ENCODE measurements at places on chromosomes 4 and X. TPM values are rescaled to one million over a fixed set of nuclear protein-coding genes. Genes with fewer than 3 reads are reported as not detected.

DNA sequence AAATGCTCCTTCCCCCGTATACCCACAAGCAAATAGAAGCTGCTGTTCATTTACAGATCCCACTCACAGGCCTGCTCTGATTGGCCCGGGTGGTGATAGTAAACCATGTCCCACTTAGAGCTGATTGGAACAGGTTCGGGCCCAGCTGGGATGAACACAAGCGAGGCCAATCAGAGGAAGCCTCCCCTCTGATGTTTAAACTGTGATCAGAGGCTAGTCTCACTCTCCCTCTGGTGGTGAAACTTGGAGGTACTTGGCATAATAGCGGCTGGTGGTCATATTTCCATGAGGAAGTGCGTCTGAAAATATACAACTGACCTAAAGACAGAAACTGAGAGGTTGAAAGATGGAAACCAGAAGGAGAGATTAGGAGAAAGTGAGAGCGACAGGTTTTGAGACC, 51.5 kb upstream of the TRPC3 start:
- H3K4me3 ChIP-seq = no peak overlapping the region
- H3K36me3 ChIP-seq = no peaks in the 10 kb centered on the region
- no peaks in the 10 kb centered on the region for H3K4me1 ChIP-seq
- H3K27me3 ChIP-seq = no peaks in the 10 kb centered on the region

- no peak for DNase-seq
- no peaks in the 10 kb centered on the region for H3K27me3 ChIP-seq
- H3K4me1 ChIP-seq = no peaks in the 10 kb centered on the region
- H3K36me3 ChIP-seq = no peaks in the 10 kb centered on the region
Observed at GRCh38 chr4:86947501-86948120, 12.8 kb downstream of the AFF1 start.

DNA sequence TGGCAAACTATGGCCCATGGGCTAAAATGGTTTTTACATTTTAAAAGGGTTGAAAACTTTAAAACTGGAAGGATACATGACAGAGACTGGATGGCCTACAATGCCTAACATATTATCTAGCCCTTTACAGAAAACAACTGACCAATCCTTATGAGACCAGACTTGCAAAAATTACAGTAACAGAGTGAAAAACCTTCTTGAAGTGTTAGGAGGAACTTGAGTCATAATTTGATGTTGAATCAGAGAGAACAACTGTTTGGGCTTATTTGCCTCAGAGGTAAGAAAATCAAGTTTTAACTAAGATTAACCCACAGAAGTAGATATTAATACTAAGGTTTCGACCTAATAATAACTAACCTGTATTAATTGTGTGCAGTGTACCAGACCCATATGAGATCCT, 12.4 kb upstream of the NAP1L5 start:
- no peaks in the 10 kb centered on the region for H3K27me3 ChIP-seq
- H3K4me3 ChIP-seq = no peak overlapping the region
- H3K4me1 ChIP-seq = no peaks in the 10 kb centered on the region
- no peak overlapping the region for H3K27ac ChIP-seq

- no peaks in the 10 kb centered on the region for H3K36me3 ChIP-seq
- no peak for DNase-seq
- no peak overlapping the region for H3K4me3 ChIP-seq
- H3K4me1 ChIP-seq = no peaks in the 10 kb centered on the region
- no peaks in the 10 kb centered on the region for H3K27me3 ChIP-seq
Observed at GRCh38 chr4:117549524-117549923, 464.1 kb upstream of the TRAM1L1 start.

The MORC4 gene
- 11.3 TPM for total RNA-seq

The PDHA1 gene
- total RNA-seq = 374 TPM

- H3K4me3 ChIP-seq = no peak overlapping the region
- H3K36me3 ChIP-seq = no peaks in the 10 kb centered on the region
- DNase-seq = no peak
- H3K27me3 ChIP-seq = no peaks in the 10 kb centered on the region
Observed at GRCh38 chr4:116829187-116829586, 256.2 kb downstream of the TRAM1L1 start.

The JADE3 gene
- total RNA-seq = 7.7 TPM

The CFI gene
- total RNA-seq = 1.6 TPM

GRCh38 chrX:132001127-132001526, 22.0 kb upstream of the STK26 start:
- H3K4me1 ChIP-seq = no peaks in the 10 kb centered on the region
- no peak overlapping the region for H3K27ac ChIP-seq
- no peaks in the 10 kb centered on the region for H3K36me3 ChIP-seq
- DNase-seq = no peak

DNA sequence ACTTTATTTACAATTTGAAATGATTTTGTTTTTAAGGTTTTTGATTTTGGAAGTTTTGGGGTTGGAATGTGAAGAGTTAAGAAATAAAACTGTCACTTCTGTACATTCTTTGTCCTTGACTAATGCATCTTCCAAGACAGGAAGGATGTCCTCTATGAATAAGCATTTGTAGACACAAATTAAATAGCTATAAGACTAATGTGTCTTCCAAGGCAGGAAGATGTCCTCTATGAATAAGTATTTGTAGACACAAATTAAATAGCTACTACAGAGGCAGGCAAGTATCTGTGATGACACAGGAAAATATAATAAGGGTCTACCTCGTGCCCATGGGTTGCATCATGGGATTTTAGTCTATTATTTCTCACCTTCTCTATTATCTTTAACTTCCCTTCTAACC, 14.5 kb downstream of the PRSS48 start:
- H3K4me3 ChIP-seq = no peak overlapping the region
- H3K36me3 ChIP-seq = no peaks in the 10 kb centered on the region
- peaks cover 7% of the 10 kb centered on the region for H3K4me1 ChIP-seq
- H3K27me3 ChIP-seq = no peaks in the 10 kb centered on the region

DNA sequence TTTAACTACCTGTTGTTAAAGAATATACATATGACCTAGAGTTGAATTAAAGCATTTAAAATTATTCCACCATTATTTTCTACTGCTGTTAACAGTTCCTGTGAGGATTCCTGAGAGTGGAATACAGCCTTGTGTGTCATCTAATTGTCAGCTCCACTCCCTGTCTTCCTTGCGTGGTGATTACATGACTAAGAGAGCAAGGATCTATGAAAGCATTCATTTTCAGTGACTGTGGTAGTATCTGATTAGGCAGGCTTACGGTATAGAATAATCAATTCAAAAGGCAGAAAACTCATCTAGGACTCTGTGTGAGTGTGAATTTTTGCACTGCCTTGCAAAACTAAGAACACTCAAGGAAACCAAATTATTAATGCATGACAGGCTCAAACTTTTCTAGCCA, 577.8 kb downstream of the SH3BGRL start:
- H3K36me3 ChIP-seq = no peaks in the 10 kb centered on the region
- no peaks in the 10 kb centered on the region for H3K4me1 ChIP-seq
- no peaks in the 10 kb centered on the region for H3K27me3 ChIP-seq
- H3K4me3 ChIP-seq = no peak overlapping the region

DNA sequence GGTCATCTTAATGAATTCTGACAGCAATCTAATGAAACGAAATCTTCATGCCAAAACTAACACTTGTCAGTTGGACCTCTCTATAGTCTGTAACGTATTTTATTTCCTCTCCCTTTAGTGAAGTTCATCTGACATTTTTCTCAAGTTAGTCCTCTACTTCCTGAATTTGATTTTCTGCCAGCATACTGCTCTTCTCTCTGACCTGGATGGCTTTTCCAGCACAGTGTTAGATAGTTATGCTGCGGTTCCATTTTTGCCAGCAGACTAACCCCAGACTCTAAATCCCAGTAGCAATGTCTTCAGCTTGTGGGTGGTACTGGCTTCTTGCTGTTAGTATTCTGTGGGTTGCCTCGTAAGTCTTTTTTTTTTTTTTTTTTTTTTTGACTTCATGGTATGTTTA, 146.7 kb upstream of the VEGFC start:
- H3K27me3 ChIP-seq = no peaks in the 10 kb centered on the region
- no peak overlapping the region for H3K4me3 ChIP-seq
- no peaks in the 10 kb centered on the region for H3K36me3 ChIP-seq
- no peak overlapping the region for H3K27ac ChIP-seq

The FHDC1 gene
- total RNA-seq = 13.9 TPM

GRCh38 chr4:189845145-189845846, 95.4 kb upstream of the FRG1 start:
- no peaks in the 10 kb centered on the region for H3K27me3 ChIP-seq
- H3K27ac ChIP-seq = no peak overlapping the region
- no peak for DNase-seq
- no peaks in the 10 kb centered on the region for H3K4me1 ChIP-seq
- H3K36me3 ChIP-seq = no peaks in the 10 kb centered on the region

- H3K4me1 ChIP-seq = no peaks in the 10 kb centered on the region
- H3K27ac ChIP-seq = no peak overlapping the region
- no peak overlapping the region for H3K4me3 ChIP-seq
Observed at GRCh38 chrX:41895826-41896225, 27.5 kb downstream of the CASK start.

The DCAF12L1 gene
- total RNA-seq = not detected

The UGT2B11 gene
- not detected for total RNA-seq

The CFAP299 gene
- total RNA-seq = not detected

The PDGFRA gene
- 20.5 TPM for total RNA-seq

GRCh38 chr4:128295255-128295654, 7.6 kb upstream of the PGRMC2 start:
- no peaks in the 10 kb centered on the region for H3K27me3 ChIP-seq
- no peaks in the 10 kb centered on the region for H3K36me3 ChIP-seq

DNA sequence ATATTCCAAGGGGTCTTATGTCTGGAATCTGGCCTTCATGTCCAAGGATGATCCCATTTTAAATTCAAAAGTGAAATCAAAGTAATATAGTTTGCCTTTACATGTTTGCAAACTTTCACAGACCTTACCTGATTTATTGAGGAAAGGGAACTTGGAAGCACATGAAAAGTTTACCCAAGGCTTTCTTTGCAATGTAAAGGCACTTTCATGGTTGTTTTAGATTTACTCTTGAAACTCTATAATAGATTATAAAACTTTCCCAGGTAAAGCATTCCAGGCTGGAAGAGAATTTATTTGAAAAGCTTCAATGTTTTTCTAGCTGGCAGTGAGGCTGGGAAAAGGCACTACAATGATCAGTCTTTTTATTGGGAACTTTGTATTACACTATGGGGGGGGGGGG, 842.8 kb upstream of the DIAPH2 start:
- no peak overlapping the region for H3K27ac ChIP-seq
- H3K4me3 ChIP-seq = no peak overlapping the region
- DNase-seq = no peak
- H3K4me1 ChIP-seq = no peaks in the 10 kb centered on the region

- H3K4me3 ChIP-seq = no peak overlapping the region
- H3K27ac ChIP-seq = no peak overlapping the region
- no peaks in the 10 kb centered on the region for H3K27me3 ChIP-seq
- H3K36me3 ChIP-seq = no peaks in the 10 kb centered on the region
- no peak for DNase-seq
Observed at GRCh38 chrX:7334253-7334935, 186.4 kb upstream of the PUDP start.

GRCh38 chr4:68581383-68582338, 5.5 kb upstream of the UGT2B17 start:
- no peak overlapping the region for H3K4me3 ChIP-seq
- H3K27ac ChIP-seq = no peak overlapping the region
- no peaks in the 10 kb centered on the region for H3K36me3 ChIP-seq
- H3K27me3 ChIP-seq = no peaks in the 10 kb centered on the region

The ARAP2 gene
- 10.7 TPM for total RNA-seq

The SRPK3 gene
- 2.3 TPM for total RNA-seq

The HSFX3 gene
- not detected for total RNA-seq

The HERC6 gene
- 6.3 TPM for total RNA-seq

DNA sequence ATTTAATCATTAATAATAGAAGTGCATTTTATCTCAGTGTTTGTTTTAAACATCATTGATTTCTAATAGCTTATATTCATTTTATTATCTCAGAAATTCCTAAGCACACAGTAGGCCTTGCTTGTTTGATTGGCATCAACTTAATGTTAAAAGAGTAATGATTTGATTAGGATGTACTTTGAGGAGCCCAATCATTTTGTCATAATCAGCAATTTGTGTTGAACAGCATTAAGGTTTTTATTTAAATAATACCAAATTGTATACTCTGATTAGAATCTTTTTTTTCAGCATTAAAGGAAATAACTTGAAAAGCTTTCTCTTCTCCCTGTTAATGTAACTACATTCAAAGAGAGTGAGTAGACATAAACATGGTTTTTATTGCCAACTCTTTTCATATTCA, 2262.0 kb upstream of the TENM3 start:
- H3K4me1 ChIP-seq = no peaks in the 10 kb centered on the region
- H3K27ac ChIP-seq = no peak overlapping the region
- H3K27me3 ChIP-seq = no peaks in the 10 kb centered on the region
- no peaks in the 10 kb centered on the region for H3K36me3 ChIP-seq

The CPLX1 gene
- total RNA-seq = 16.5 TPM

DNA sequence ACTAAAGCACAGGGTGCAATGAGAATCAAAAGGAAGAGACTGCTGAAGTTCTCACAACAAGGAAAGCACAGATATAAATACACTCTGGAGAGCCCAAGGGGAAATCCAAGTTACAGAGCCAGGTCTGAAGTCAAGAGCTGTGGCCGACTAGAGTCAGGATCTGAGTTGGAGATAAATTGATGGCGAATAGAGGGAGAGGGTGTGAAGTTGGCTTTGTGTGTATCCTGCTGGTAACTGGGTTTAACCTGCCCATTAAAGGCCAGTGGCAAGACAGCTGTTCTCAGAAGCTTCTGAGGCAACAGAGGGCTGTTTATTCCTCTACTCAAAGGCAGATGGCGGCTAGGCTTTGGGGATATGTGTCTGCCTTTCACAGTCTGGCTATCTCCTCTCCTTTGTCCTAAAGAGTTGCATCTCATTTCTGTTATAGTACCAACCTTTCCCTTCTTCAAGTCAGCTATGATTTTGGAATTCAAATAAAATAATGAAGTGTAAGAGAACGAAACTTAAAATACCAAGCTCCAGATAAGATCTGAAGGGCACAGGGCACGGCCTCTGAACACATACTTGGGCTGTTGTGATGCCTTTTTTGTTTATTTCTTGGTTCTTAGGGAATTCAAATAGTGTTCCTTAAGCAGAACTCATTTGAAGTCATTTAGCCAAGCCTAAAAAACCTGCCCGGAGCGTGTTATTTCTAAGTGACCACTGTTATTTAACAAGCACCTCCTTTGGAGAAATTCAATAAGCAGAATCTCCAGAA, 142.1 kb downstream of the APBB2 start:
- no peaks in the 10 kb centered on the region for H3K36me3 ChIP-seq
- H3K27me3 ChIP-seq = no peaks in the 10 kb centered on the region
- H3K4me1 ChIP-seq = no peaks in the 10 kb centered on the region
- no peak for DNase-seq

- no peaks in the 10 kb centered on the region for H3K27me3 ChIP-seq
- H3K36me3 ChIP-seq = no peaks in the 10 kb centered on the region
Observed at GRCh38 chr4:48375651-48376304, 34.4 kb downstream of the SLAIN2 start.

Data from colonic mucosa (tissue), 4 donors.